ENCODE measurements at places on chromosomes 4 and X.
A peak's percentile ranks its signal among the peaks of the same experiment; 100 is the strongest.

DNA sequence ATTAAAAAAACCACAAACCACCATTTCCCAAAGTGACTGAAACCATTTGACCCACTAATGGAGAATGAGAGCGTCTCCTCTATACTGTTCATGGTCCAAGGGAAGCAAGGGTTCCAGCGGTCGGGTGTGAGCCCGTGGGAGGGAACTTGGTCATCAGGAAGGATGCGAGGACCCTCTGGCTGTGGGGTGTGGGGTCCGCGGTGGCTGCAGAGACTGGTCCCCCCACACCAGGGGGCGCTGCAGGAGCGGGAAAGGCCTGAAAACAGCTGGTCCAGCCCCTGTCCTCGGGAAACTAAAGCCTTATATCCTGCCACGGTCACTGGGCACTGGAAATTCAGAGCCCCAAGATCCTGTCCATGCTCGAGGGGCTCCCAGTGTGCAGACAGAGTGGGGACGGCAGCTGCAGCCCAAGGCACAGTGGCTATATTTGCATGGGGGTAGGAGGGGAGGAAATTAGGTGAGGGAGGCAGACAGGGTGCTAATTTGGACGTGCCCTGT lies 4.3 kb downstream of the BLOC1S4 start:
- peak; percentile 59 for ATAC-seq

DNA sequence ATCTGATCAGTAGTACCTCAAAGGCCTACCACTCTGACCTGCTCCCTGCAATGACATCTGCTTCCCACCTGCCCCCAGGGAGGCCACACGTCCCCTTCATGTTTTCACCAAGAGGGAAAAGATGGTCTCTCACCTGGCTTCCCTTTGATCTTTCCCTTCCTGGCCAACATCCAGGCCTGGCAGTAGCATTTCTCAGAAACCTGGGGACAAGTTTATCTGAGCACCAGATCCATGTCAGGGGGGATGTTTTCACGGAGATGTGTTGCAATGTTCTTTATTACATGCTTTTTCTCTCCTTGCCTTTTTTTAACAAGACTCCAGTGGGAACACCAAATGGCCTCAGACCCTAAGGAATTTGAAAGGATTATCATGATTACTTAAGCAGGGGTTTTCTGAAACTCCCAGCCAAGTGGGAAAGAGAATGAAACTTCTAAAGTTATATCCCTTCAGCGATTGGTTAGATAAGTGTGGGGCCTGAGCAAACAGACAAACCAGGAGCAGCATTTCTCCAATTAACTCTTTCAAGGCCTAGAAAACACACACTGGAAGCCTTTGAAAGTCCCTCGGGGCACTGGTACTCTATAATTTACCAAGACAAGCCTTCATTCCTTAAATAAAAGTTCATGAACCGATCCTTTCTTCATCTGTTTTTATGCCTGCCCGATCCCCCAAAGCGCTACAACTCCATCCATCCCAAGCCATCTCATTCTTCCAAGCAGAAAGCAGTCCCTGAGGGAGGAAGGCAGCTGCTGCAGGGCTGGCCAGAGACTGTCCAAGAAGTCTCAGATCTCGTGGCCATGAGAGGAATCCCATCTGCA lies 94.1 kb downstream of the BCOR start:
- no peak for ATAC-seq

GRCh38 chr4:40316333-40316781 lies 18.8 kb upstream of the CHRNA9 start:
- peak; percentile 56 for ATAC-seq

- ATAC-seq, result no peak
Measured at GRCh38 chrX:40411340-40412111, 169.2 kb upstream of the ATP6AP2 start.

- no peak for ATAC-seq
Measured at GRCh38 chrX:77118686-77119085, 328.5 kb upstream of the FGF16 start.

DNA sequence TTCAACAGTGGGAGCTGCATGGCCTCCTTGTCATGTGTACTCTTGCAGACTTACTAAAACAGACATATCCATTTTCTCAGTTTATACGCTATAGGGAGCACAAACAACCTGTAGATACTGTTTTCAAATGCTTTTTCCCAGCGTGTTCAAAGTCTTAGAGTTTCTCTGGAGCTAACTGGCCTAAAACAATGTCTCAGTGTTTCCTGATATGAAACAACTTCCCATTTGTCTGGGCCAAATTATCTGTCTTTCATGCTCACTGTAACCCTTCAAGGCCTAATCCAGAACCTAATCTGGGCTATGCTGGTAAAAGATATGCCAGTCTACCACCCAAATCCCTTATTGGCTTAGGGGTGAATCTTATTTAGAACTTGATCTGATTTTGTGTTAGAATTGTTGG lies 38.8 kb downstream of the RAB40A start:
- no peak for ATAC-seq

DNA sequence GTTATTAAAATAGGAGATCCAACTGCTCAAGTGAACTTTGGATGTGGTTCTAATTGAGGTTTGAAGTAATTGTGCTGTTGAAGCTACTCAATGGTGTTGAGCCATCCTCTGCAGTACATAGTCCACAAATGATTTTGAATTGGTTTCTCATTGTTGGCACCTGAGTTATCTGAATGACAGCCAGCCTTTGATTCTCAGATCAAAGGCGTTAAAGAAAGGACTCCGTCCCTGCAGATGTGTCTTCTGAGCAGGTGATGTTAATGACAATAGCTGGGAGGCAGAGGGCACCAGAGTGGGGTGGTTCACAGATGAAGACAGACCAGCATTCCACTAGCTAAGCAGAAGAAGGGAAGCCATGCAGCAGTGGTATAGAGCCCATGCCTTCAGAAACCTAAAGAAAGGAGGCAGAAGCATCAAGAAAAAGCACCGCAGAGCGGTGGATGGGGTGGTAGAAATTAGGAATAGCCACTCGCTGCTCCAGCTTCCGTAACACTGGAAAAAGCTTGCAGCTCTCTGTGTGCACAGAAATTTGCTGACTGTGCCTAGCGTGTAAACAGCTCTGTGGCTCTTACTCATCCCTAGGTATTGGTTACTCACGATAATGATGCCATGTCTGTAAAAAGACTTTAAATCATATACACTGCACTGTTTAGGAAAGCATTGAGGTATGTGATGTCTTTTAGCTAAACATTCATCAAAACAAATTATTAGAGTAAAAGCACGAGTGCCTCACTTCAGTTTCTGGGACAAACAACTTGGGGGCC lies 79.2 kb upstream of the CLCN4 start:
- ATAC-seq, result no peak

DNA sequence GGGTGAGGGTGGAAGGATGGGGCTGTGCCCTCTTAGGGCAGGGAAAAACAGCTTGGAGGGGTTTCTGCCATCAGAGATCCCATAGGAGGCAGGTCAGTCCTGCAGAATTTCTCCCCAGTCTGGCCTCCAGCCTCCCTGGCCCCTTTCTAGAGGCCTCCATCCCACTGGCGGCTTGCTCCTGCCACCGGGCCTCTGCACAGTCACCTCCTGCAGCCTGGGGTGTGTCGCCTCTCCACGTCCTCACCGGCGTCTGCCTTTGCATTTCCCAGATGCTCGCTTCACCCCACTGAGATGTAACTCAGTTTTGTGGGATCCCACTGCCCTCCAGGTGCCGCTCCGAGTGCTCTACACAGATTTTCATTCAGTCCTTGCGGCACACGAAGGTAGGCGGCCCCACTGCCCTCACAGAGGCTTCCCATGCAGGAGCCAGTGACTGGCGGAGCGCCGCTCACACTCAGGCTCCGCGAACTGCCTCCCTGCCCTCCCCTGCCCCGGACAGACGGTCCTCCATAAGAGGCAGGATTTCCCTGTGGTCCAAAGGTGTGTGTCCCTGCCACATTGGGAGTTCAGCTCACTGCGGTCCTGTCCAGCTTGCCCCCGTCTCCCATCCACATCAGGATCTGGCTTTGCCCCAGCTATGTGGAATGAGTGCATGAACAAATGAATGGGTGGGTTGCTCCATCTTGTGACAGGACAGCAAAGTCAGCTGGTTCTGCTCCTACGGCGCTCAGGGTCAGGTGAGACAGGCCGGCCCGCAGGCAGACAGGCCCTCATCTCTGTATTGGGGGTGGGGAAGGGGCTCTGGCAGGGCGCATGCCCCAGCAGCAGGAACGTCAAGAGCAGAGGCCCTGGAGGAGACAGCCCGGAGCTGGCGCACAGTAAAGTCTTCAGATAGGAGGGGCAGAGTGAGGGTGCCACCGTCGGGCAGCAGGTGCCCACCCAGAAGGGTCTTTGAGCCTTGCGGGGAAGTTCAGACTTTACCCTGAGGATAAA lies 2.7 kb upstream of the TMEM271 start:
- ATAC-seq, result no peak

GRCh38 chr4:107721436-107722100 lies 1.5 kb upstream of the PAPSS1 start:
- ATAC-seq, result no peak

DNA sequence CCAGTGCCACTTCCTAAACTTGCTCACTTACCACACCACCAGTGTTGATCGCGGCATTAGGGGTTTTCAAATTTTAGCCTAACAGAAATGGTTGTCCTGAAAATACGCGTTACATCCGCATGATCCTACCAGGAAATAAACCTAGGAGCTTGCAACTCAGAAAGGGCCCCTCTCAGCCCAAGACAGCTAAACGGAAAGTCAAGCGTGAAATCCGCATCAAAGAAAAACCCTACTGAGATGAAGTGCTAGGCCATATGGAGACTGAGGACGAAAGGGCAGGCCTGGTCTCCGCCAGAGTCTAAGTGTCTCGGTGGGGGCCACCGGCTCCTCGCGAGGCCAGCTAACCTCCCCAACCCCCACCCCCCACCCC lies 626 bp downstream of the YTHDC1 start:
- peak; percentile 14 for ATAC-seq

DNA sequence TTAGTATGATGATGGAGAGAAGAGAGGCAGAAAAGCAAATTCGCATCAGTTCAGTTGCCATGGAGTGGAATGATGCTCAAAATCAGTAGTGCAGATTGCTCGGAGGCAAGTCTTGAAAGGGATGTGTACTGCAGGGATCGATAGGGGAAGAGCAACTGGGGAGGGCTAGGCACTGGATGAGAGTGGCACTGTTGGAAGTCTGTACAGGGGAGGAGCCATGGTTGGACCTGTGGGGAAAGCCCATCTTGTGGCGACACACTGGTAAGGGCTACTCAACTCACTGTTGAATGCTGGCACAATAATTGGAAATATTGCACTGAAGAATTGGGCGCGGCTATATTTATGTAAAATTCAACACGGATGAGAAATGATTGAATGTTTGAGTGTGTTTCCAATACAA lies 1.2 kb downstream of the RAB9B start:
- no peak for ATAC-seq

- ATAC-seq, result no peak
Measured at GRCh38 chr4:94933799-94934198, 176.0 kb downstream of the BMPR1B start.

GRCh38 chr4:118351851-118352827 lies 664 bp downstream of the PRSS12 start:
- peak; percentile 45 for ATAC-seq

- no peak for ATAC-seq
Measured at GRCh38 chrX:78075787-78076389, 28.2 kb upstream of the PGK1 start.

- no peak for ATAC-seq
Measured at GRCh38 chr4:71469541-71469940, 130.7 kb downstream of the SLC4A4 start.

DNA sequence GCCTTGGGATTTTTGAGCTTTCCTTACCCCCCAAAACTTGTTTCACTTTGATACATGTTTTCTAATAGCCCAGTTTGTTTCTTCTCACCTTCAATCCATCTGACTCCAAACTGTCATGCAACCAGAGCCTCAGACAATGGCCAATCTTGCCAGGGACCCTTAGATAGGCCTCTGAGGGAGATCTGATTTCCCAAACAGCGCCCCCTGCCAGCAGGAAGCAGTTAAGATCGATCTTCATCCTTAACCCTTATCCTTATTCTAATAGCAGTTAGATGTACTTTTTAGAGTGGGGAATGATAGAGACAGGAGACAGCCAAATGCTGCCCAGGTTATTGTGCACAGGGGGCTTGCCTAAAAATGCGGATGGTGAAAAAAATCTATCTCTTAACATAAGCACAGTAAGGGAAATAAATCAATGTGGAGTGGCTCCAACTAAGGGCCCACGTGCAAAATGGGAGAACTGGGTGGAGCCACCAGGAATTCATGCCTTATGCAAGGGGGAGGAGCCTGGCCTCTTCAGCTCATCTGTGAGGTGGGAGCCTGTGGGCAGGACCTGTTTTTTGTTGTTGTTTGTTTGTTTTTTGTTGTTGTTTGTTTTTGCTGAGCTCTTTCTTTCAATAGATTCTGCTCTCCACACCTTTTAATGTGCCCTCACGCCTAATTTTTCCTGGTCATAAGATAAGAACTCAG lies 833.6 kb upstream of the AGA start:
- no peak for ATAC-seq

- peak; percentile 67 for ATAC-seq
Measured at GRCh38 chrX:154013614-154014360, 5.9 kb downstream of the IRAK1 start.

DNA sequence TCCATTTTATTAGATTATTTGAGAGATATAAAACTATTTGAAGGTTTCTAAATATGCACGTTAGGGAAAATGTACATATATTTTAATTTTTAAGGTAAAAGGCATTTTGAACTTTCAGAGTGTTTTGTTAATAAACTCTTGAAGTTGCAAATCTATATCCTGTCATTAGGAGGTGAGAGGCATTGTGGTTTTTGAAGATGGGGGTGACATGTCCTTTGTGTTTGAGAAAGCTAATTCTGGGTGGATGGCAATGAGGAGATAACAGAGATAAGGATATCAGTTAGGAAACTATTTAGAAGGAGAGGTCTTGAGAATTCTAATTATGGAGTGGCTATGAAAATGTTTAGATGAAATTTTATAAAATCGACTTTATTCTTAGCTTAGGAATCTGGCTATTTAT lies 6.1 kb downstream of the STIM2 start:
- ATAC-seq, result no peak

DNA sequence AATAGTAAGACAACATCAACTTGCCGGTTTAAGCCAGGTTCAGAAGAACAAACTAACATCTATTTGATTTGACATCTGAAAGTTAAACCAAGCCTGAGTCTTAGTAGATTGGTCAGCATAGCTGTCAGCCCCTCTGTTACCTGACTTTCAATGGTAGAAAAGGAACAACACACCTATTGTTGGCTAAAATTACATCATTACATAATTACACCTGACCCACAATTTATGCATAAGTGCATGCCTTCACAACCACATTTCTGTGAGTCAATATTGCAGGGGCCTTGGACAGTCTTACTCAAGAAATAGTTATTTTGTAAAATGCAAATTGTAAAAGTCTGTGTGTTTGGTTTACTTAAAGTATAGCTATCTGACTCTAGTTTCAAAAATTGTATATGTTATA lies 36.2 kb downstream of the EGFL6 start:
- ATAC-seq, result no peak

All from stimulated activated memory B cell treated with anti-CD40 and anti-IgM and Interleukin-4, amounts not matched to agents 10 μg/mL and 1 μg/mL and 100 μg/mL, for 72 hours (primary cell).